Osteocyte (in vitro differentiated cells): ENCODE measurements at places on chromosomes 3 and 15. TPM values are rescaled to one million over a fixed set of nuclear protein-coding genes. Genes with fewer than 3 reads are reported as not detected.

NR1I2 gene
- total RNA-seq = not detected in 2 replicates

RAB5A gene
- 83.0 and 84.8 TPM in 2 replicates for total RNA-seq

ESYT3 gene
- 0.21 and 0.34 TPM in 2 replicates for total RNA-seq

USP8 gene
- 55.3 and 60.3 TPM in 2 replicates for total RNA-seq

P2RY1 gene
- total RNA-seq = 0.67 and 0.91 TPM in 2 replicates

GRIP2 gene
- 0.18 and 0.35 TPM in 2 replicates for total RNA-seq

DNA sequence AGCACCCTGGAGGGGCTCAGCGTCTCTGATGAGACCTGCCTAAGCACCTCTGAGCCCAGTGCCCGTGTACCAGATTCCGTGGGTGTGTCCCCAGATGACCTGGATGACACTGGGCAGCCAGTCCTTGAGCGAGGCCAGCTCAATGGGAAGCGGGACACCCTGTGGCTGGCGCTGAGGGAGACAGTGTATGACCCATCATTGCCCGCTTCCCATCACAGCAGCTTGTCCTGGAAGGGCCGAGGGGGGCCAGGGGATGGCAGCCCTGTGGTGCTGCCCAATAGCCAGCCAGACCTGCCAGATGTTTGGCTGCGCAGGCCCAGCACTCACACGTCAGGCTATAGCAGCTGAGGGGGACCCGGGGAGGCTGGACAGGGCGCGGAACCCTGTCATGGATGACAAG is 12.0 kb downstream of the DISP2 start:
- no peak for DNase-seq

- no peak for DNase-seq
Observed at GRCh38 chr3:103495186-103495585, 1060.4 kb downstream of the ZPLD1 start.

DNA sequence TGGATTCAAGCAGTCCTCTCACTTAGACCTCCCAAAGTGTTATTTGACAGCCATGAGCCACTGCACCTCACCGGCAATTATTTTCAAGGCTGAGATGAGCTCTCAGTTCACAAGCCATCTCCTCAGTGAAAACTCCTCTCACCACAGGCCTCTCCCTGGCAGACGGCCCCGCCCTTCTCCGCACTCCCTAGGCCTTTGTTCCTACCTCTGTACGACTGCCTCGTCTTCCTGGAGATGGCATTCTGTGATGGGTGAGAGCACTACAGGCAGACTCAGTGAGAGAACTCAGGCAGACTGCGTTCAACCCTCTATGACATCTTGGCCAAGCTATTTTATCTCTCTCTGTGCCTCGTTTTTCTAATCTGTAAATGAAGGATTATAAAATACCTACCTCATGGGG is 67.0 kb upstream of the TPM1 start:
- no peak for DNase-seq

GRCh38 chr3:187661267-187661666 is 8.9 kb downstream of the SST start:
- no peak for DNase-seq

GRCh38 chr3:72411126-72411525 is 437.1 kb downstream of the SHQ1 start:
- DNase-seq = no peak

GRCh38 chr3:196585044-196585757 is 16.7 kb downstream of the FBXO45 start:
- DNase-seq = no peak

DNA sequence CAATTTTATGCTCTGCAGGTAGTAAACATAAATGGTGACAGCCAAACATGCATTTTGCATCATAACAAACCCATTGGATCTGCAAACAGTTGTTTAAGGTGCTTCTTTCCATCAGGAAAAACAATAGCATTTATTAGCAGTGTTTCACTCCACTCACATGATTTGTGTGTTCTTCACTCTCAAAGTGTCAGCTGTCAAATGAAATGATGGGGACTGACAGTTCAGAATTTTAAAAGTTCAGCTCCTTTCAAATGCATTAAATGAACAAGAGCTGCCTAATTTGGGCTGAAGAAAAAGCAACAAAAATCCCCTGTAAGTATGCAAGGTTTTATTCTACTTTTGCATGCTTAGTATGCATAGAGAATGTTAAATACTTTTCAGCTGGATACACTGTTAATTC is 145.2 kb upstream of the CDIN1 start:
- DNase-seq = no peak

- no peak for DNase-seq
Observed at GRCh38 chr3:140588558-140588957, 89.3 kb upstream of the TRIM42 start.

DNA sequence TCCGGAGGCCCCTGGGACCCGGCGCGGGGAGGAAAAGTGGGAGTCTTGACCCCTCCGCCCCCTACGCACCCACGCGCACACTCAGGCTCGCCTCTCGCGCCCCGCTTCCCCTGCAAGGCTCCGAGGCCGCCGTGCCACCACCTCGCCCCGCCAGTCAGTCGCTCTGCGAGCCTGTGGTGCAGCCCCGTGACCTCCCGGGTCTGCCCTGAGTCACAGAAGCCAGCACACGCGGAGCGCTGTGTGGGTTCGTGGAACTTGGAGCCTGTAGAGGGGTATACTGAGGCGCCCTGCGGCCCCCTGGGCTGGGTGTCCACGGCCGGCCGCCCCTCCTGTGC is 380 bp upstream of the ALS2CL start:
- no peak for DNase-seq

GRCh38 chr3:13092621-13093617 is 19.7 kb upstream of the IQSEC1 start:
- DNase-seq = no peak

- DNase-seq = no peak
Observed at GRCh38 chr3:115436767-115437301, 186.5 kb upstream of the GAP43 start.

GRCh38 chr3:16441371-16441875 is 72.1 kb downstream of the RFTN1 start:
- DNase-seq = no peak

GRCh38 chr3:15276028-15276724 is 56.2 kb downstream of the SH3BP5 start:
- DNase-seq = no peak

DNA sequence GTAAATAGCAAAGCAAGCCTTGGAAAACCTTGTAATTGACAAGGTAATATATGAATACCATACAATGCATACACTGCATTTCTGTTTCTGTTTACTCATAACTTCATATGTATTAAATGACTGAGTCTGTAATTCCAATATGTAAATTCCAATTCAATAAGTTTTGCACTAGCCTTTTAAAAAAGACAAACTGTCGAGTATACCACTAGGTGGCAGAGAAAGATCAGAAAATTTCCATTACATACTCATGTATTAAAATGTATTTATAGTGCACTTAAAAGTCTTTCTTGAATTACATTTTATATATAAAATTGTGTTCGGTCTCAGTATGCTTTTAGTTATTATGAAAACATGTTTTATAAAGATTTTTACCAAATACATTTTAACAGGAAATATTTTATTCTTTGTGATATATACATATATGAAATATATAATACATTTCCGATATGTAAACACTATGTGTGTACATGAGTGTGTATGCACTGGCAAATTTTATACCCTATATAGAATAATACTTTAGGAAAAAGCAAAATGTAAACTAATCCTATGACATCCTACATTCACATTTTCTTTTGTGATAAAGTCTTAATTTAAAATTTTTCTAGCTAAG is 216.8 kb downstream of the VGLL3 start:
- no peak for DNase-seq

- DNase-seq = peak; percentile 96
Observed at GRCh38 chr3:134464064-134464688, 21.6 kb downstream of the ANAPC13 start.

GRCh38 chr3:85259748-85260147 is 301.0 kb downstream of the CADM2 start:
- DNase-seq = no peak

- no peak for DNase-seq
Observed at GRCh38 chr3:100893590-100893989, 99.6 kb downstream of the ABI3BP start.

DNA sequence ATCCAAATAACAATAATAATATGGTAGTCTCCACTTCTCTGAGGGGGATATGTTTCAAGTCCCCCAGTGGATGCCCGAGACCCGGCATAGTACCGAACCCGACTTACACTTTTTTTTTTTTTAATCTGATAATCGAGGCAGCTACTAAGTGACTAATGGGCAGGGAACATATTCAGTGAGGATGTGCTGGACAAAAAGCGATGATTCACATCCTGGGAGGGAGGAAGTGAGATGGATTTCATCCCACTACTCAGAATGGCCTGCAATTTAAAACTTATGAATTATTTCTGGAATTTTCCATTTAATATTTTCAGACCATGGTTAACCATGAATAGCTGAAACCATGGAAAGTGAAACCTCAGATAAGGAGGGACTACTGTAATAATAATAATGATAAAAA is 49.5 kb upstream of the SELENOK start:
- no peak for DNase-seq

DNA sequence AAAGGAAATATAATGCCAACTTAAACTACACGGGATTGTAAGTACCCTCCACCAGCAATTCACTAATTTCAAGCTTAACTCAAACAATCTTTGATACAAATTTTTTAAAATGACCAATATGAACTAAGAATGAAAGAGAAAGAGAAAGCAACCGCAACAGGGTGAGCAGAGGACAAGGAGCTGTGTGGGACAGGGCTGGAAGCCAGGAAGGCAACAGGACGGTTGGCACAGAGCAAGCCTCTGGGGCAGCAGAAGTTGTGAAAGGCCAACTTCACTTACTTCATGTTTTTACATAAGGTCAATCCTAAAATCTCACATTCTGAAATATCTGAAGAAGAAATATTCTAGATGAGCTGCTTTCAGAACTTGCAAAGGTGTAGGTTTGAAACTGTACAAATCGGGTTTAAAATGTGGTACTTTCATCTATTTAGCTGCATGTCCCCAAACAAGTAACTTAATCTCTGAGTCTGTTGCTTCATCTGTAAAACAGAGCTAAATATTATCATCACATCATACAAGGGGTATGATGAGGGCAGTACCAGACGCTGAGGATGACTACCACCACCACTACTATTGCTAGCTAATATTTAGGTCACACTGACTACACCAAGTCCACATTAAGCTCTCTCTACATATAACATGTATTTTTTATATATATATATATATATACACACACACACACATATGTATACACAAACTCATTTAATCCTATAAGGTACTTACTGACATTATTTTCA is 101.7 kb downstream of the IGSF11 start:
- DNase-seq = no peak

- no peak for DNase-seq
Observed at GRCh38 chr3:43696441-43696840, 5.7 kb downstream of the ABHD5 start.

DNA sequence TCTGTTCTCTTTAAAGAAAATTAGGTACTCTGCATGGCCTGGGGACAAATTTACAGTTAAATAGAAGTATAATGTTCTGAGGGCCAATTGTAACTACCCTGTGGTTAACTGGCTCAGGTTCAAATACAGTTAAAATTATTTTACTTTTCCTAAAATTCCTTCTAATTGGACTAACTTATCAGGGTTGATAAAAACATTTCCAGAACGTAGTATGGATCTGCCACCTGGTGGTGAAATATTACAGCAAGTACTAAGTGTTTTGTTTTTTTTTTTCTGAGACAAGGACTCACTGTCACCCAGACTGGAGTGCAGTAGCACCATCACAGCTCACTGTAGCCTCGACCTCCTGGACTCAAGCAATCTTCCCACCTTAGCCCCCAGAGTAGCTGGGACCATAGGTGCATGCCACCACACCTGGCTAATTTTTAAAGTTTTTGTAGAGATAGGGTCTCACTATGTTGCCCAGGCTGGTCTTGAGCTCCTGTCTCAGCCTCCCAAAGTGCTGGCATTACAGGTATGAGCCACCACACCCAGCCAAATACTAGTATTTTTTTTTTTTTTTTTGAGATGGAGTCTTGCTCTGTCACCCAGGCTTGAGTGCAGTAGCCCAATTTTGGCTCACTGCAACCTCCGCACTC is 29.2 kb downstream of the NEO1 start:
- DNase-seq = no peak
